ENCODE measurements at places on chromosomes 5 and 9. TPM values are rescaled to one million over a fixed set of nuclear protein-coding genes. Genes with fewer than 3 reads are reported as not detected.

The PCDHGB5 gene
- total RNA-seq: 6.3 TPM

DNA sequence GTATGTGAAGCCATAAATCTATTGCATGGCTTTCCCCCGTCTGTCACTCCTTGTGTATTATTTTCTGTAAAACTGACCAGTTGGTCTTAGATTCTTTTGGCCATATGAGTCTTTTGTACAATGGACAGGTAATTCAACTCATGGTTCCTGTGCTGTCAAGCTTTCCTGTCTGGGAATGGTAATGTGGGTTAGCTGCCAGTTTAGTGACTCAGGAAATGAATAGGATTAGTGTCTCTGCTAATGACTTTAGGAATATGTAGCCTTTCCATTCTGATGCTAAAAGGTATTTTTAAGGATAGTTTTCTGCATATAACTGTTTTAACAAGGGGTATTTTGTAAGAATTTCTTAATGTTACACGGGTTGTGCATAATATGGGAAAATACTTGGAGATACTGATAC is 182.7 kb downstream of the PBX3 start:
- H3K27ac ChIP-seq: no peak overlapping the region
- DNase-seq: no peak
- no peak overlapping the region for H3K4me3 ChIP-seq
- H3K27me3 ChIP-seq: no peaks in the 10 kb centered on the region
- no peaks in the 10 kb centered on the region for H3K4me1 ChIP-seq

DNA sequence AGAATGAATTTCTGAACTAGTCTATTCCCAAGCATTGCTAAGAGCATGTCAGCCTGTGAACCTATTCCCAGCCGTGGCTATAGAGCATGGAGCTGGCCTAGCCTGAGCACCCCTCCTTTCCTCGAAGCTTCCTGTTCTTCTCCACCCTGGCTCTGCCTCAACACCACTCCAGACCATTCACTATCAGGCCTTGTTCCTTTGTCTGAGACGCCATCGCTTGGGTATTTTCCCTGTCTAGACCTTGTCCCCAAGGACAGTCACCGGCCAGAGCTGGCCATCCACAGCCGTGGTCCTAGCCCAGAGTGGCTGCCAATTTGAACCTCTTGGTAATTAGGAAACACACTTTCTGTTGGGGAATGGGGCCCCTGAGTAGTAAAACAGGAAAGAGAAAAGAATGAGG is 105.8 kb downstream of the LIFR start:
- DNase-seq: no peak
- H3K4me1 ChIP-seq: peaks cover 33% of the 10 kb centered on the region
- H3K27ac ChIP-seq: peak overlapping the region; percentile 94
- H3K36me3 ChIP-seq: no peaks in the 10 kb centered on the region
- H3K4me3 ChIP-seq: no peak overlapping the region

The CDC23 gene
- total RNA-seq: 10.9 TPM

DNA sequence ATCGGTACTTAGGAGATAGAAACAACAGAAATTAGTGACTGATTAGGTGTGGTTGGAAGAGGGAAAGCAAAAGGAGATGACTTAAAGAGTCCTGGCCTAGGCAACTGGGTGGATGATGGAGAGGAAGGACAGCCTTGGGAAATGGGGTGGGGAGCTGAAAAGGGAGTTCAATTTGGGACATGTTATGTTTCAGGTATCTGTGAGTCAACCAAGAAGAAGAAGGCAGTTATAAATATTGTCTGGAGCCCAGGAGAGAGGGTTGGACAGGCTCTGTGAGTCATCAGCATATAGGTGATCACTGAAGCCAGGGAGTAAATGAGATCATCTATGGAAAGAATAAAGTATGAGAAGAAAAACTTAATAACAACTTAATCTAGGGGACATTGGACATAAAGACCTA is 357.7 kb downstream of the NPR3 start:
- H3K36me3 ChIP-seq: no peaks in the 10 kb centered on the region
- no peaks in the 10 kb centered on the region for H3K4me1 ChIP-seq
- no peak overlapping the region for H3K27ac ChIP-seq
- DNase-seq: no peak
- no peaks in the 10 kb centered on the region for H3K27me3 ChIP-seq

The RASGRF2 gene
- 5.7 TPM for total RNA-seq

- H3K36me3 ChIP-seq: no peaks in the 10 kb centered on the region
- H3K4me1 ChIP-seq: no peaks in the 10 kb centered on the region
- no peak overlapping the region for H3K4me3 ChIP-seq
- H3K27me3 ChIP-seq: no peaks in the 10 kb centered on the region
Measured at GRCh38 chr9:5389109-5389732, 48.5 kb downstream of the PLGRKT start.

GRCh38 chr9:35385042-35385441 is 104.9 kb upstream of the RUSC2 start:
- H3K27ac ChIP-seq: no peak overlapping the region
- no peak overlapping the region for H3K4me3 ChIP-seq
- DNase-seq: no peak
- H3K27me3 ChIP-seq: no peaks in the 10 kb centered on the region

- no peak for DNase-seq
- H3K27ac ChIP-seq: no peak overlapping the region
- no peaks in the 10 kb centered on the region for H3K4me1 ChIP-seq
- H3K36me3 ChIP-seq: peaks cover 14% of the 10 kb centered on the region
- no peak overlapping the region for H3K4me3 ChIP-seq
Measured at GRCh38 chr5:139847091-139847490, 51.5 kb downstream of the PSD2 start.
